Endothelial cell (in vitro differentiated cells): ENCODE measurements at places on chromosomes 6 and 20.

DNA sequence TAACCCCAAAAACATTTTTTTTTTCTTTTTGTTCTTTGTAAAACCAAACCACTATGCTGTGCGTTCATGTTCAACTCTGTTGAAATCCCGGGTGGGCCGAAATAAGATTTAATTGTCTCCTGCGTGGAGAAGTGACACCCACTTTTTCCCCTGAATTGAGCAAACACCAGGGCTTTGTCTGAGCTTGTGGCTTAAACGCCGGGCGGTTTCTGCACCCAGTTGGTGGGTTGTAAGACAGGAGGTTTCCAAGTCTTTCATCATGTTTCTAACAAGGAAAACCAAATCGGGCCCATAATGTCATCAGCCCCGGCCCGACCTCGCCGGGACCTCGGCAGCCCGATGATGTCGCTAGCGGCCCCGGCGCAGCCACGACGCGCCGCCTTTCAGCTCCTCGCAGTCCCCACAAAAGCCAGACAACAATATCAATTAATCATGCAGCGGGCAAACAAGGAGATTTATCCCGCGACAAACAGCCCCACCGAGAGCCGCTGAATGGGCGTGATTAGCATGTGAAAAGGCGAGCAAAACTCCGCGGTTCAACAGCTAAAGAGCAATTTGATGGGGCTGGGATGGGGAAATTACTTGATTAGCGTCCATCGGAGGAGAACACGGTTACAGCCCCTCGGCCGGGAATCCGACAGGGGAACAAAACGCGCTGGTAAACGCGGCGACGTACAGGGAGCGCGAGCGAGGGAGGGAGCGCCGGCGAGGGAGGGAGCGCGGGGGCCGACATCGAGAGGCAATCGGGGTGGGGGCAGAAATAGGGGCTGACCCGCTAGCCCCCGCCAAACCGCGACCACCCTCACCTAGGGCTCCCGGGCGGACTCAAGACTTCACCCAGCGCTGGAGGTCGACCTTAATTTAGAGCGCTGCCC is 5.3 kb downstream of the LINC00237 start:
- no peak for DNase-seq
- peaks cover 17% of the 10 kb centered on the region for H3K4me1 ChIP-seq
- H3K4me3 ChIP-seq = peak overlapping the region; percentile 87
- no peaks in the 10 kb centered on the region for H3K36me3 ChIP-seq

DNA sequence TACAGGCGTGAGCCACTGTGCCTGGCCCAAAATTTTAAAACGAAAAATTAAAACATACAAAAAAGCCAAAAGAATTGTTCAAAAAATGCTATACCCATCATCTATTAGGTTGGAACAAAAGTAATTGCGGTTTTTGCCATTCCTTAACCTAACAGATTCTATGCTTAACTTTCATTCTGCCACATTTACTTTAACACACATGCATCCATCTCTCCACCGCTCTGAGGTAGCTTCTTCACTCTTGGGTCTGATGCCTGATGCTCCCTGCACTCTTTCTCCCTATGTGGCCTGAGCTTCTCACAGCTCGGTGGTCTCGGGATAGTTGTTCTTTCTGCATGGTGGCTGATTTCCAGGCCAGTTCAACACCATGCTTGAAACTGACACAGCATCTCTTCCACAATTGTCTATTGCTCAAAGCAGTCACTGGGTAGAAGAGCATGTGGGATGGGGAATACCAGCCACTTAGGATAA is 4.7 kb upstream of the MANBAL start:
- H3K27me3 ChIP-seq = peaks cover 3% of the 10 kb centered on the region
- H3K36me3 ChIP-seq = no peaks in the 10 kb centered on the region
- no peak overlapping the region for H3K4me3 ChIP-seq
- DNase-seq = no peak
- no peak overlapping the region for H3K27ac ChIP-seq

- H3K36me3 ChIP-seq = no peaks in the 10 kb centered on the region
- no peak for DNase-seq
- H3K4me1 ChIP-seq = peaks cover 2% of the 10 kb centered on the region
- no peak overlapping the region for H3K4me3 ChIP-seq
- peaks cover 2% of the 10 kb centered on the region for H3K27me3 ChIP-seq
Observed at GRCh38 chr6:95518630-95519227, 58.6 kb upstream of the MANEA start.

- peaks cover 29% of the 10 kb centered on the region for H3K4me1 ChIP-seq
- H3K36me3 ChIP-seq = peaks cover 7% of the 10 kb centered on the region
- H3K27ac ChIP-seq = no peak overlapping the region
Observed at GRCh38 chr20:5141615-5142014, 14.8 kb downstream of the CDS2 start.

GRCh38 chr20:62418709-62419487 is 8.4 kb downstream of the RBBP8NL start:
- H3K4me1 ChIP-seq = no peaks in the 10 kb centered on the region
- DNase-seq = no peak
- no peak overlapping the region for H3K27ac ChIP-seq
- H3K27me3 ChIP-seq = peaks cover 10% of the 10 kb centered on the region
- peaks cover 4% of the 10 kb centered on the region for H3K36me3 ChIP-seq
- no peak overlapping the region for H3K4me3 ChIP-seq

DNA sequence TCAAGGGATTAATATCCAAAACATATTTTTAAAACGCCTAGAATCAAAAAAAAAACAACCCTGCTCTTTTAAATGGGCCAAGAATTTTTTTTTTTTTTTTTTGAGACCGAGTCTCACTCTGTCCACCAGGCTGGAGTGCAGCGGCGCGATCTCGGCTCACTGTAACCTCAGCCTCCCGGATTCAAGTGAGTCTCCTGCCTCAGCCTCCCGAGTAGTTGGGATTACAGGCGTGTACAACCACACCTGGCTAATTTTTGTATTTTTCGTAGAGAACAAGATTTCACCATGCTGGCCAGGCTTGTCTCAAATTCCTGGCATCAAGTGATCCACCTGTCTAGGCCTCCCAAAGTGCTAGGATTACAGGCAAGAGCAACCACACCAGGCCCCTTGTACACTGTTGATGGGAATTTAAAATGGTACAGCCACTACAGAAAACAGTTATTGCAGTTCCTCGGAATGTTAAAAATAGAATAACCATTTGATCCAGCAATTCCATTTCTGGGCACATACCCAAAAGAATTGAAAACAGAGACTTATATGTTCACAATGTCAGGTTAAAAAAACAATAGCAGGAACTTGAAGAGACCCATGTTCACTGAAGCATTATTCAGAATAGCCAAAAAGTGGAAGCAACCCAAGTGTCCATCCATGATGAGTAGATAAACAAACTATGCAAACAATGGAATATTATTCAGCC is 3.1 kb upstream of the MYL9 start:
- peaks cover 6% of the 10 kb centered on the region for H3K27me3 ChIP-seq
- no peak overlapping the region for H3K27ac ChIP-seq
- no peak for DNase-seq
- H3K4me1 ChIP-seq = peaks cover 17% of the 10 kb centered on the region
- no peak overlapping the region for H3K4me3 ChIP-seq
- H3K36me3 ChIP-seq = no peaks in the 10 kb centered on the region
